Posterior cingulate gyrus (tissue), 11 donors: ENCODE measurements at places on chromosomes 11 and 22.

DNA sequence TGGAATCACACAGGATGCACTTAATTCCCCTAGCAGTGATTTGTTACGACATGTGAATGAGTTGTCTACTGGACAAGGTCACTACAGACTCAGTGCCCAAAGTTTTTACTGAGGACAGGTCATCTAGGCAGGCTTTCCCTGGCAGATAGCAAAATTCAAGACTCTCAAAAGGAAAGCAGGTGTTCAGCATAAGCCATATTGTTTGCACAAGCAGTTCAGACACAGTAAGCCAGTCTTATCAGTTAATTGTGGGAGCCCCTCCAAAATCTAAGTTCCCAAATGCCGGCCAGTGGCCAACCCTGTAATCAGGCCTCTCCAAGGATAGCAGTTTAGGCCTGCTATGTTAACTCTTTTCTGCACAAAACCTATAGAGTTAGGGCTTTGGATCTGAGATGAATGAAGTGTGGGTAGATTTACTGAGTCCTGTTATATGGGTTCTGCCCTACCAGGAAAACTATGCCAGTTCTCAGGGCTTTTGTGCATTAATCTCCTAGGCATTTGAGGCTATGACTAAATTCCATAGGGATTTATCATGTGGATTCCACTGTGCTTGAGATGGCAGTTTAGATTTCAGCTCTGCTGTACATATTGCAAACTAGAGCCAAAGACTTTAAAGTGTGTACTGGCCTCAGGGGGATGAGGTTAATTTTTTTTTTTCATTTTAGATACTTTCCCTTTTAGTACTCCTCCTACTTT is 4.8 kb upstream of the ARHGEF12 start:
- DNase-seq, result no peak

DNA sequence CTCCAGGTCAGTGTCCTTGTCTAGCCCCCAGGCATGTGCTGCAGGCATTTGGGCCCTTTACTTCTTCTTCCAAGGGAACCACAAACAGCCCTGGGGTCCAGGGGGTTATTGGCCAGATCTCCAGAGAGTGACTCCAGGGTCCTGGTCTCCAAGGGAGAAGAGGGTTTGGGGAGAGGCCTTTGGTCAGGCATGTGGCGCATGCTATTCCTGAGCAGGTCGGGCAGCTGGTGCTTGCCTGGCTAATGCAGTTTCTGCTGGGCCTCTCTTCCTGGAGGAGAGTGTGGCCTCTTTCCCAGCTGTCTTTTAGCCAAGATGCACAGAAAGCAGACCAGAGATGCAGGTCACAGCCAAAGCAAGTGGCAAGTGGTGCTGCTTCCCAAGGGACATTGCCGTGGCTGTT is 3.8 kb upstream of the RFPL2 start:
- DNase-seq, result no peak

- DNase-seq, result no peak
Observed at GRCh38 chr11:63015521-63016215, at the start of gene SLC22A8. Gene SLC22A8, minus strand, starts transcription at chr11:63015841. Its CDS starts 883 bp downstream, at chr11:63014958.

GRCh38 chr11:15062599-15062998 is 10.8 kb upstream of the CALCB start:
- no peak for DNase-seq

DNA sequence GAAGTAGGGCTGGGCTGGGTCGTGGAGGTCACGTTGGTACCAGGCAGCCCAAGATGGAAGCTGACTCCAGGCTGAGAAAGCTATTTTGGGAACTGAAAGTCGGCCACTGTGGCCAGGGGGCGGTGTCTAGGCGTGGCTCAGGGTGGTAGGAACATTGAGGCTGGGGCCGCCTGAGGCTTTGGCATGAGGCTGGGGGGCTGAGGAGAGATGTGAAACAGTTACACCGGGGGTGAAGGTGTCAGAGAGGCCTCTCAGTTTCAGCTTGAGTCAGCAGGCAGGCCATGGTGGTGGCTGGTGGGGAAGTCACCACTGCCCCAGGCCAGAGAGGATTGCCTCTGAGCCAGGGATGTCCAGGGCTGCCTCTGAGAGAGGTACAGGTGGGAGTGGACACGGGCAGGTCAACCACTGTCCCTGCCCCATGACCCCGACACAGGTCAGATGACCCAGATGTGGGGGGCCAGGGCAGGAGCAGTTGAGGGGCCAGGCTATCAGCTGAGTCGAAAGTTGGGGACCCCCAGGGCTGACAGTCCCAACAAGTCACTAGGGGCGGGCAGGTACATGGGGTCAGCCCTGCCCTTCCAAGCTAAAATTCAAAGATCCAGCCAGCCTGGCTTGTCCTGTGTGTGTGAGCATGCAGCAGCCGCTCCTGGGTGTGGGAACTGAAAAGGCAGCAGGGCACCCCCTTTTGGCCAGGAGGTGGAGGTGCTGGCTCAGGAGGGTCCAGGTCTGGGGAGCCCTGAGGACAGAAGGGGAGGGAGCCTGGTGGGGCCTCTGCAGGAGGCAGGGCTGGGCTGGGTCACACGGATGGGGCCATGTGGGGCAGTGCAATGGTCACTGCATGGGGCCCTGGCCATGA is 7.2 kb downstream of the KCNK7 start:
- DNase-seq, result no peak

DNA sequence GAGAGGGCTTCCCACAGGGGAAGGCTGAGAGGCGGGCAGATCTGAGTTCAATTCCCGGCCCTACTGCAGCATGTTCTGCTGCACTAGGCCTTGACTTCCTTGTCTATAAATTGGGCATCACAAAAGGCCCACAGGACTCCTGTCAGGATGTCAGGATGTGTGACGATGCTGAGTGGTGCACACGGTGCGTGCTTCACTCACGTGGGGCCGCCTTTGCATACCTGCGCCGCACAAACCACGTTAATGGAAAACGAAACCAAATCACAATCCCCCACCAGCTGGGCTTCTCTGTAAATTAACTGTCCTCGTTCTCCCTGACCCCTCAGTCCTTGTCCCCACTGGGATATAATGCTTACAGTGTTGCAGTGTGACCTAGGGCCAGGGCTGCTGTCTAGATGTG is 32.3 kb upstream of the TSPAN18 start:
- no peak for DNase-seq
